ENCODE measurements at places on chromosomes 12 and 14. TPM values are rescaled to one million over a fixed set of nuclear protein-coding genes. Genes with fewer than 3 reads are reported as not detected.

SLC6A13 gene
- 0.38 TPM for total RNA-seq

POTEG gene
- total RNA-seq, result not detected

KLHL33 gene
- total RNA-seq, result 0.42 TPM

IRAK3 gene
- 6.6 TPM for total RNA-seq

GLI1 gene
- total RNA-seq, result 1.3 TPM

STAC3 gene
- 5.5 TPM for total RNA-seq

APEX1 gene
- 215 TPM for total RNA-seq

SLC5A8 gene
- not detected for total RNA-seq

PROX2 gene
- total RNA-seq, result not detected

GPR68 gene
- 1.4 TPM for total RNA-seq

DNA sequence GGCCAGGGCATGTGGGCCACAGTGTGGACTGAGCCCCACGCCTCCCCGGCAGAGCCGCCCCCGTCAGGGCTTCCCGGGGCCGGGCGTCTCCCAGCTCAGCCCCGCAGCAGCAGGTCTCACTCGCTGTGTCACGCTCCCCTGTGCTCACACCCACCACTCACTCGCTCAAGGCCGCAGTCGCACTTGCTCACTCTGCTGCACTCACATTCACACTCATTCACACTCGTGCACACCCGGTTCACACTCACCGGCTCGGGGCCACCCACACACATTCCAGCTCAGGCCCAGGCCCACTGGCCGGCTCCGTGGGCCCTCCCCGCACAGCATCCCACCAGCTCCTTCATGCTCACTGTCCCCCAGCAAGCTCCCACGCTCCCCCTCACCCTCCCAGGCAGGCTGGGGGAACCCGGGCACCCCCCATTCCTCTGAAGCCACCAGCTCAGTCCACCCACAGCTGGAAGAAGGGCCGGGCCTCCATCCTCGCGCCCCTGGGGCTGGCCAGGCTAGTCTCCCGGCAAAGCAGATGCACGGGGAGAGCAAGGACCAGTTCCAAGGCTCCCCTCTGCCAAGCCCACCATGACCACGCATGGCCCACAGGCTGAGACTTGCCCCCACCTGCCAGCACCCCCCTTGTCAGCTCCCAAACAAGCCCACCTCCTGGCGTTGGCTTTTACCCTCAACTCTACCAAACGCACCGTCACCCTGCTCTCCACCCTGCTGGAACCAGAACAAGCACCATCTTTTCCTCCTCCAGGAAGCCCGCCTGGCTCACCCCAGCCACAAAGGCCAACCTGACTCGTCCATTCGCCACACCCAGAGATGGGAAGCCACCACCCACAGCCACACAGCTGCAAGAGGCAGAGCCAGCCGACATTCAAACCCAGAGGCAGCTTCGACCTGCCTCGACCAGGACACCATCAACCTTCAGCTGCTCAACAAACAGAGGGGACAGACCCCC is 28.0 kb downstream of the NCOR2 start:
- no peaks in the 10 kb centered on the region for H3K27me3 ChIP-seq
- H3K4me1 ChIP-seq, result peaks cover 52% of the 10 kb centered on the region
- H3K36me3 ChIP-seq, result peaks cover 23% of the 10 kb centered on the region
- DNase-seq, result no peak

- no peaks in the 10 kb centered on the region for H3K36me3 ChIP-seq
- H3K27ac ChIP-seq, result no peak overlapping the region
- H3K4me1 ChIP-seq, result no peaks in the 10 kb centered on the region
- H3K4me3 ChIP-seq, result no peak overlapping the region
- DNase-seq, result no peak
These were observed 56.0 kb downstream of the PLCZ1 start for GRCh38 chr12:18681818-18682217.

DNA sequence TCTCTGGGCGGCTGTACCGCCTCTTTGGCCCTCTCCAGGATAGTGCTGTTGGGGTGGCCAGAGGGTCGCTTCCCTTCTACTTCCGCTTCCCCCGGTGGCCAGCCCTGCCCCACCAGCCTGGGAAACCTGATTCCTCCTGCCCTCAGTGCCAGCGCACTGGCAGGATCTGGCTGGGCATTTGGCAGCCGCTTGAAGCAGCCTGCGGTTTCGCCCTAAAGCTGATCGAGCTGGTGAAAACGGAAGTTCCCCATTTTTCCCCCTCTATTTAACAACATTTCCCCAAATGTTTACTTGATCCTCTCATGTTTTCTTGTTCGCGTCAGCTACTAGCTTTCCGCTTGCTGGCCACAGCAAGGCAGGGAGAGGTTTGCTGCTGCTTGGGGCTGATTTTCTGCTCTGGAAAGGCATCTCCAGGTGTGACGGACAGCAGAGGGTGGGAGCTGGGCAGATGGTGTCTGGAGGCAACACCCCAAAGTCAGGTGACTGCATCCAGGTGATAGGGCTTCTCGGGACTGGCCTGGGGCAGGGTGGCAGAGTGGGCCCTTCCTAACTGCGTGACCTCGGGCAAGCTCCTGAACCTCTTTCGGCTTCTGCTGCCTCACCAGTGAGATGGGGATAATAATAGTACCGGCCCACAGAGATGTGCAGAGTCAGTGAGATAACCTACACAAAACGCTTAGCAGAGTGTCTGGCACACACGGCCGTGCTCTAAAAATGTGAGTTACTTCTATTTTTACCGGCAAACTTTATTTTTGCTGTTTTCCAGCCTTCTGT is 53.1 kb downstream of the TSPAN9 start:
- peaks cover 46% of the 10 kb centered on the region for H3K27me3 ChIP-seq
- no peak for DNase-seq
- H3K4me1 ChIP-seq, result peaks cover 17% of the 10 kb centered on the region
- H3K4me3 ChIP-seq, result no peak overlapping the region

GRCh38 chr14:103220982-103221641 is 97.9 kb downstream of the TNFAIP2 start:
- DNase-seq, result no peak
- H3K4me1 ChIP-seq, result no peaks in the 10 kb centered on the region
- H3K4me3 ChIP-seq, result no peak overlapping the region
- H3K27me3 ChIP-seq, result peaks cover 50% of the 10 kb centered on the region
- H3K36me3 ChIP-seq, result no peaks in the 10 kb centered on the region

DNA sequence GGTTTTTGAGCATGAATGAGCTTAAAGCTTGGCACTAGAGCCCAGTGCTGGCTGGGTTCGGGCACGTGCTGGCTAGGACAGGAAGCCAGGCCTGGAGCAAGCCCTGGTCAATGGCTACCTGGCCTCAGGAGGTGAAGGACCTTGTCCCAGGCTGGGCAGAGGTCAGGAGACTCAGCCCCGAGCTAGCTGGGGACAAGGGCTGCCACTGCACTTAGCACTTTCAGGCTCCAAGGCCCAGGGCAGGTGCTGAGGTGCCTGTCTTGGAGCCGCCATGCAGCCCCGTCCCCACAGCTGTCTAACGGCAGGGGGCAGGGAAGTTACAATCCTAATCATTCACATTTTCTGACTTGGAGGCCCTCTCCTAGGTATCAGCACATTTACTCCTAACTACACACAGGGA is 4.3 kb upstream of the AQP6 start:
- no peak overlapping the region for H3K27ac ChIP-seq
- no peak for DNase-seq
- H3K36me3 ChIP-seq, result no peaks in the 10 kb centered on the region
- no peak overlapping the region for H3K4me3 ChIP-seq
- H3K4me1 ChIP-seq, result peaks cover 4% of the 10 kb centered on the region
- H3K27me3 ChIP-seq, result peaks cover 29% of the 10 kb centered on the region

- peaks cover 4% of the 10 kb centered on the region for H3K27me3 ChIP-seq
- H3K4me3 ChIP-seq, result peak overlapping the region; percentile 87
- no peak for DNase-seq
- H3K36me3 ChIP-seq, result peaks cover 2% of the 10 kb centered on the region
These were observed 2.7 kb upstream of the SAMD4A start for GRCh38 chr14:54564071-54564867.

DNA sequence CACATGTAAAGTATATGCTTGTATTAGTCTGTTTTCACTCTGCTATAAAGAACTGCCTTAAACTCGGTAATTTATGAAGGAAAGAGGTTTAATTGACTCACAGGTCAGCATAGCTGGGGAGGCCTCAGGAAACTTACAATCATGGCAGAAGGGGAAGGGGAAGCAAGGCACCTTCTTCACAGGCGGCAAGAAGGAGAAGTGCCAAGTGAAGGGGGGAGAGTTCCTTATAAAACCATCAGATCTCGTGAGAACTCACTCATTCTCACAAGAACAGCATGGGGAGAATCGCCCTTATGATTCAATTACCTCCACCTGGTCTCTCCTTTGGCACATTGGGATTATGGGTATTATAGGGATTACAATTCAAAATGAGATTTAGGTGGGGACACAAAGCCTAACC is 229.5 kb upstream of the PLXNC1 start:
- no peak overlapping the region for H3K4me3 ChIP-seq
- no peaks in the 10 kb centered on the region for H3K36me3 ChIP-seq
- DNase-seq, result no peak
- H3K27ac ChIP-seq, result no peak overlapping the region

DNA sequence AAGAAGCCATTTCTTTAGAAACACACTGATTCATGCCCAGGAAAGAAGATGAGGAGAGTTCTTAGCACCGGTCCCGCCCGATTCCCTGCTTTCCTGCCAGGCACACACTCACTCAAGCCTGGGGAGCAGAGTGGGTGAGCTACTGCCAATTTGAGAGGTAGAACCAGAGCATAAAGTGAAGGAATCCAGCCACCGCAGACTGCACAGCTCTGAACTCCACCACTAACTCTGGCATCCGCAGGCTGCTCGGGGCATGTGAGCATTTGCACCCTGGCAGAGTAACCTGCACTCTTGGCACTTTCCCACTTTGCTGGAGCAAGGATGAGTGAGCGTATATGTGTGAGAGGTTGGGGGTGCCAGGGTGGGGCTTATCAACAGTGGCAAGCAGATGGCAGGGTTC is 4.0 kb upstream of the SYNDIG1L start:
- peaks cover 31% of the 10 kb centered on the region for H3K27me3 ChIP-seq
- H3K4me3 ChIP-seq, result no peak overlapping the region
- DNase-seq, result no peak
- H3K27ac ChIP-seq, result no peak overlapping the region

GRCh38 chr14:100202712-100203111 is 36.2 kb upstream of the YY1 start:
- no peaks in the 10 kb centered on the region for H3K36me3 ChIP-seq
- H3K4me3 ChIP-seq, result no peak overlapping the region
- H3K4me1 ChIP-seq, result no peaks in the 10 kb centered on the region
- no peak for DNase-seq
- peaks cover 2% of the 10 kb centered on the region for H3K27me3 ChIP-seq

DNA sequence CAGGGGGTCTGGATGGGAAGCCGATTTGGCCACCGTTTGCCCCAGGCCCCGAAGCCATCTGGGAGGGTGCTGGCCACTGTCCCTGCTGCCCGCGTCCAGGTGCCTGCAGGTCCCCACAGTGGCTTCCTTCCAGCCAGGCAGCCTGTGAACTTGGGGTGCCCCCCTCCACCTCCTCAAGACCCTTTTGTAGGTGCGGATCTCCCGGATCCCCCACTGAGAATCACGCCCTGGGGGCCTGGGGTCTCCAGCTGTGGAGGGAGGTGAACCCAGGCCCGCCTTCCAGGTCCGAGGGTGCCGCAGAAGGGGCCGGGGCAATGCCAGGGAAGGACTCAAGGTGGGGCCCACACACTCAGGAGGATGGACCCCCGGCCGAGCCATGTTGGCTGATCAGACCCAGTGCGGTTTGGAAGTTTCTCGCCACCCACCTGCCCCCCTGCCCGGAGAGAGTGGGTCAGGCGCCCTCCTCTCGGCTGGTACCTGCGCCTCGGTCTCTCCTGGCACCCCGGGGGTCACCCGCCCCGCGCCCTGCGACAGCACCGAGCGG is 1.7 kb downstream of the MMP17 start:
- peaks cover 11% of the 10 kb centered on the region for H3K27me3 ChIP-seq
- H3K4me3 ChIP-seq, result peak overlapping the region; percentile 84
- no peak for DNase-seq
- no peak overlapping the region for H3K27ac ChIP-seq
- H3K4me1 ChIP-seq, result peaks cover 35% of the 10 kb centered on the region

DNA sequence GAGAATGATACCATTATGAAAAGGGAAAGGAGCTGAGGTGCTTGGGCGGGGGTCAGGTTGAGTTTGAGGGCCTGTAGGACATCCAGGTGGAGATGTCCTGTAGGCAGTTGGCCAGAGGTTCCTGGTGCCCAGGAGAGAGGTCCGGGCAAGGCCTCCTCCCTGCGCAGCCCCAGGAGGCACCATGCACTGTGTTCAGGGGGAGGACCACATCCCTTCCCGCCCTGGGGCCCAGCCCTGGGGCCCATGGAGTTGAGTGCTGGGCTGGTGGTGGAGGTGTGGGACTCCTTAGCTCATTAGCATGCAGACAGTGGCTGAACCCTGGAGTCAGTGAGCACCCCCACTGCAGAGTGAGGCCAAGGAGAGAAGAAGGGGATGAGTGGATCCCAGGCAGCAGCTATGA is 5.7 kb upstream of the FAIM2 start:
- DNase-seq, result no peak
- no peak overlapping the region for H3K27ac ChIP-seq
- no peak overlapping the region for H3K4me3 ChIP-seq
- no peaks in the 10 kb centered on the region for H3K36me3 ChIP-seq
- H3K4me1 ChIP-seq, result peaks cover 3% of the 10 kb centered on the region
- H3K27me3 ChIP-seq, result peaks cover 30% of the 10 kb centered on the region

DNA sequence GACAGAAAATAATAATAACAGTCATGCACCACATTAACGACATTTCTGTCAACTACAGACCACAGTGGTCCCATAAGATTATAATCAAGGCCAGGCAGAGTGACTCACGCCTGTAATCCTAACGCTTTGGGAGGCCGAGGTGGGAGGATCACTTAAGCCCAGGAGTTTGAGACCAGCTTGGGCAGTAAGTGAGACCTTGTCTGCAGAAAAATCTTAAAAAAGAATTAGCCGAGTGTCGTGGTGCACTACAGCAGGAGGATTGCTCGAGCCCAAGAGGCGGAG is 8.6 kb downstream of the NAB2 start:
- H3K4me1 ChIP-seq, result peaks cover 57% of the 10 kb centered on the region
- peak overlapping the region; percentile 7 for H3K27ac ChIP-seq
- H3K36me3 ChIP-seq, result peaks cover 86% of the 10 kb centered on the region
- no peak overlapping the region for H3K4me3 ChIP-seq

GRCh38 chr12:81815611-81816010 is 56.5 kb upstream of the PPFIA2 start:
- no peaks in the 10 kb centered on the region for H3K27me3 ChIP-seq
- H3K36me3 ChIP-seq, result no peaks in the 10 kb centered on the region
- DNase-seq, result no peak
- no peaks in the 10 kb centered on the region for H3K4me1 ChIP-seq
- no peak overlapping the region for H3K27ac ChIP-seq
- H3K4me3 ChIP-seq, result no peak overlapping the region

DNA sequence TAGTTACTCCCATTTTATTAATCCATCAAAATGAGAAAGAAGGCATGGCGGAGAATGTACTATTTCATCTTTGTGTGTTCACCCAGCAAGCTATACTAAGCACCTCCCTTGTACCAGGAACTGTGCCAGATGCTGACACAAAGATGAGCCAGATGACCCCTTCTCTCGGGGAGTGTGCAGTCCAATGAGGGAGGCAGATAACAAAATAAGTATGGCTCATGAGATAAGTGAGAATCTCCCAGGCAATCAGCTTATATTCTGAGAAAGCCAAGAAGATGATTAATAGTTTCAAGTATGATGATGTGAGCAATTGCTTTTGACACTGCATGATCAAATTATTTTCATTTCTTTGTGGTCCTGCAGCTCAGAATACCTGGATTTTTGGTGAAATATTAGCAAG is 1.3 kb upstream of the TMEM233 start:
- peaks cover 56% of the 10 kb centered on the region for H3K27me3 ChIP-seq
- H3K4me1 ChIP-seq, result peaks cover 6% of the 10 kb centered on the region
- H3K27ac ChIP-seq, result no peak overlapping the region
- no peak overlapping the region for H3K4me3 ChIP-seq
- H3K36me3 ChIP-seq, result no peaks in the 10 kb centered on the region
